Activated gamma-delta T cell treated with anti-CD3 and anti-CD28 coated beads, Interleukin-2, amount 50 U/mL, for 16 hours (primary cell): ENCODE measurements at places on chromosomes 13 and 19.

DNA sequence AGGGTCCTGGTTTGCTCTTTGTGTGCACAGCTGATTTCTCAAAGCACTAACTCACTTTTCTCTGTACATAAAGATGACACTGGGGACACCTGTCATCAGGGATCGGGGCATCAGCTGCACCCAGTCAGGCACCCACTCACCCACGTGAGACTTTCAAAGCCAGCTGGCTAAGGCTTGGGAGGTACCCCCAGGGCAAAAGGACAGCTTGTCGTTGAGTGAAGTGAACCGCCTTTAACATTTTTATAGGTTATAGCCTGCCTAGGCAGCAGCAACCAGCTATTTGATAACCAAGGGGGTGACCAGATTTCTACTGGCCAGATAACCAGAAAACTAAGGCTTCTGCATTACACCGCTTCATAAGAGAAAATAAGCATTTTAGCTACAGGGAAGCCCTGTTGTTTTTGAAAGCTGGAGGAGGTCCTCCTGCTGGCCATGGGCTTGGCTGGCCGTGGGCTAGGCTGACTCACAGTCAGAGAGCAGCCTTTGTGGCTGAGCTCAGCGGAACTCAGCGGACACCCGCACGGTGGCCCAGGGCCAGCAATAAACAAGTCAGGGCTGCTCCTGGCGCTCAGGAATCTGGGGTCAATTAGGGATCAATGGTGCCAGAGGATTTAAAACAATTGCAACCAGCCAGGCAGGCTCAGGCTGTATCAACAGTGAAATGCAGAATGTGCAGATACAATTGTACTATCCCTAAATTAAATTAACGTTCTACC, 57.1 kb downstream of the ALOX5AP start:
- DNase-seq = no peak

- no peak for DNase-seq
Observed at GRCh38 chr19:40387155-40387554, 2.8 kb downstream of the HIPK4 start.

DNA sequence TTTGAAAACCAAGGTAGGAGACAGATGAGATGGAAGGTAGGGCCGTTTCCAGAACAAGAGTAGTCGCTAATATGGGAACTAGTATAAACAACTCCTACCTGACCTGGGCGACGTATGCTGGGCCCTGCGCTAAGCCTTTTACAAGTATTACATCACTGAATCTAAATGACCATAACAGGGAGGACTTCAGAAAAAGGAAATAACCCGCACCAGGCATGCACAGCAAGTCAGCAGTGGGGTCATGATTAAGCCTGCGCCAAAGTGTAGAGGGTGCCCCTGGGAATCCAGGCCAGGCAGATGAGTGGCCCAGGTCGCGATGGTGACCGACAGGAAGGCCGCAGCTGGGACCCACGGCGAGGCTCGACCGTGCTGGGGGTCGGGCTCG, 613 bp downstream of the ATP13A1 start:
- no peak for DNase-seq

DNA sequence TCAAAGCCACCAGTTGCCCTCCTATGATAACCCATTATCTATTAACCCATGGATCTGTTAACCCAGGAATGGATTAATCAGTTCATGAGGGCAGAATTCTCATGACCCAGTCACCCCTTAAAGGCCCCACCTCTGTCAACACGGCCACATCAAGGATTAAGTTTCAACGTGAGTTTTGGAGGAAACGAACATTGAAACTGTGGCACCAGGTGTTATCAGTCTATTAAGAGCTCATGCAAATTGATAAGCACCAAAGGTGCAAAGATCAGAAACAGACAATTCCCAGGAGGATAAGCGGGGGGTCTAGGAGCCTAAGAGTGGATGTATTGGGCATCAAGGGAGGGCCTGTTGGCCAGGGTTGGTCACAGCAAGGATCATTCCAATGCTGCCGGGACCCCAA, 19.9 kb upstream of the ELAVL1 start:
- no peak for DNase-seq

DNA sequence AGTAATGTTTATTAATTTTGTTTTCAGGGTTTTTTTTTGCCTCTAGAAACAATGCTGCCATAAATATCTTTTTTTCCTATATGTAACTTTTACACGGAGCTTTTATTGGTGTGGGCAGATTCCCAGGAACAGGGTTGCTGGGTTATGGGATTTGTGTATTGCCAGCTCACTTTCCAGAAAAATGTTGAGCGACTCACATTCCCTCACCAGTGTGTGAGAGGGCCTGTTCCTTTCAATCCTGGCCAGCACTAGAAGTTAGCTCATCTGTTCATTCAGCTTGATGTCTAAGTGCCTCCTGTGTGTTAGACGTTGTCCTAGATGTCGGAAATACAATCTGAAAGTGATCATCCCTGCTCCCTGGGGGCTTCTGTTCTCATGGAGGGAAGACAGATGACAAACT, 2.6 kb downstream of the ZNF71 start:
- no peak for DNase-seq

GRCh38 chr19:35162471-35163326, 8.2 kb downstream of the FXYD5 start:
- DNase-seq = no peak

- DNase-seq = no peak
Observed at GRCh38 chr19:14385492-14385891, 4.2 kb downstream of the ADGRE5 start.

DNA sequence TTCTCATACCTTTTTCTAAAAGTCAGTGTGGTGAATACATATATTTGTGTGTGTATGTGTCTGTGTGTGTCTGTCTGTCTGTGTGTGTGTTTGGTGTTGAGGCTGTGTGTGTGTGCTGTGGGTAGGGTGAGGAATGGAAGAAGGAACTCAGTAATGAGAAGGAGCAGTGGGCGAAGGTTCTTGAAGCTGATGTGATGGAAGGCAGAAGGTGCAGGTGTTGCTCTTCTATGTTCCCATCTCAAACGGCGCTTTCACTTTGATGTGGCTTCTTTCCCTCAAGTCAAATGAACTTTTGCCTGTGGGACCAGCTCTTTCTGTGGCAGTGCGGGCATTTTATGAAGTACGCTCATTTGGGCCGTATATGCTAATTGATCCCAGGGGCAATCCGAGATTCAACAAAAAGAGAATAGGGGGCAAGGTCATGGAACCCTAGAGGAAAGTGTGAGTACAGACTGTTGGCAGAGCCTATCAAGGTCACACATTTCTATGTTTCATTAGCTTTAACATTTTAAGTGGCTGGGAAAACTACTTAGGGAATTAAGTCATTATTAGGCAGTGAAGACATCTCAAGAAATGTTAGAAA, 15.2 kb downstream of the BIVM start:
- DNase-seq = no peak

DNA sequence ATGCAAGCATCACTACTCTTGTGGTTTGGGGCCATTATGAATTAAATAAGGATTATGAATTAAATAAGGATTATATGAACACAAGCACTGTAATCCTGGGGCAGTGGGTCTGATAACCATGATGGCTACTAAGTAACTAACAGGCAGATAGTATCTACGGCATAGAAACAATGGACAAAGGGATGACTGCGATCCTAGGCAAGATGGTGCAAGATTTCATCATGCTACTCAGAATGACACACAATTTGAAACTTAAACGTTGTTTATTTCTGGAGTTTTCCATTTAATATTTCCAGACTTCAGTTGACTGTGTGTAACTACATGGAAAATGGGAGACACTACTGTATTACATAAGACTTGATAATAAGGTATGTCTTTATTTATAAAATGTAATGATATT, 15.1 kb downstream of the KCNRG start:
- no peak for DNase-seq

DNA sequence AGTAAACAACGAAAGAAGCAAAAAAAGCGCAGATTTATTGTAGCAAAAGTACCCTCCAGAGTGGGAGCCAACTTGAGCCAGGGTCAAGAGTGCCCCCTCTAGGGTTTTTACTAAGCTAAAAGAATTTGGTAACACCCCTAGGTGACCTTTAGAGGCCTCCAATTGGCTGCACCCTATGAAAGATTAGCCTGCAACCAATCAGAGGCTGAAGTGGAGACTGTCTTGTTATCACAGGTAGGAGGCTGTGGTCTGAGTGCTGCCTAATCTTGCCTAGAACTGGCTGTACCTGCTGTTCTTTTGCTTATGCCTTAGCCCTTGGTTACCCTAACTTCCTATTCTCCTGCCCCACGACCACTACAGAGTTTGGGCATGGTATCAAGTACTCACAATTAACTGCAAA, 38.3 kb downstream of the ANKRD10 start:
- no peak for DNase-seq

DNA sequence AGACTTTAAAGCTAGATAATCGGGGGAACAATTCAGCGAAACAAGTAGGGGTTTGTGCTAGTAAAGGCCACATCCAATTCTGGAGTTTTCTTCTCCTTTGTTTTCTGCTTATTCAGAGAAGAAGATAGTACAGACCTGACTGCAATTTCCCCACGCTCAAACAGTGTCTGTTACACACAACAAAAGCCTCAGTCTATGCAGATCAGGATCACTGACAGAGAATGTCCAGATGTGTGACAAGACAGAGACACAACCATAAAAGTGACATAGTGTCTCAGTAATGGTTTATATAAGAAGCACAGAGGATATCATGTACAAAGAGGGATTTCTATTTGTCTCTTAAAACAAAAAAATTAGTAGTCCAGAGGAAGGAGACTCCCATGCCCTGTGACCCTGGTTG, 70.7 kb upstream of the GTF3A start:
- no peak for DNase-seq

GRCh38 chr13:99969453-99969918, 2.1 kb downstream of the ZIC5 start:
- DNase-seq = no peak

DNA sequence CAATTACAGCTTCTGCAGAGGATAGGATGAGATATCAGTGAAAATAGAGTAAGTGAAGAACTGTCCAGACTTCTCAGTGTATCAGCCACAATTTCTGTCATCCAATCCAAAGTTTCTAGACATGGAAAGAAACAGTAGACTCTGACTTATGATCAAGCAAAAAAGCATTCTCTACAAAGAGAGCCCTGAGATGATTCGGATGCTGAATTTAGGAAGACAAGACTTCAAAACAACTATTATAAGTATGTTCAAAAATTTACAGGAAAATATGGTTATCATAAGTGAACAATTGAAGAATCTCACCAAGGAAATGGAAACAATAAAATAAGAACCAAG, 238.2 kb upstream of the IRS2 start:
- DNase-seq = no peak

DNA sequence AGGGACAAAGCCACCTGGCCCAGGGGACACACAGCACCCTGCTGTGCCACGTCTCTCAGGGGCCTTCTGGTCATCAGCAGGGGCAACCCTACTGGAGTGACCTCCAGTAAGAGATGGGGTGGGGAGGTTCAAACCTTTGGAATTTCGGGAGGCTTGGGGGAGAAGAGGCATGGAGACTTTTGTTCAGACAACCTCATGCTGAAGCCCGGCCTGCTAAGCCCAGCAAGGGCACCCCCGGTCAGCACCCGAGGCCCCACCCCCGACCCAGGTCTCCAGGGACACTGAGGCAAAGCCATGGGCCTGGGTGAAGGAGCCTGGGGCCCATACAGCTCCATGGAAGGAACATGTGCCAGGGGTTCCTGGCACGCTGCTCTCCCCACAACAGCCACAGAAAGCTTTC, 23.3 kb downstream of the ZNF787 start:
- no peak for DNase-seq

DNA sequence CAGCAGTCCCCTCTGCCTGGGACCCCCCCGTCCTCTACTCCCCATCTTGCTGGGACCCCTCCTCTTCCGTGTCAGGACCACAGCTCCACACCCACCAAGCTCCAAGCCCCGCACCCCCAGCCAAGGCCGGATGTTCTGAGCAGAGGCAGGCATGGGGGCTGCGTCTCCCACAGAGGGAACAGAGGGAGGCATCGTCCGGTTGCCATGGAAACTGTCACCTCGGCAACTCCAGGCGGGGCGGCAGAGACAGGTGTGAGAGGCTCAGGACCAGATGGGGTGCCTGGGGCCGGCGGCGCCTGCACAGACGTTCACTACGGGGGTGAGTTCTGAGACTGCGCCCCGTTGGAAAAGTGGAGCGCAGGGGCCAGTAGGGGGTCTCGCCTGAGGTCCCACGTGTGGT, 5.4 kb downstream of the RNU6-9 start:
- no peak for DNase-seq

DNA sequence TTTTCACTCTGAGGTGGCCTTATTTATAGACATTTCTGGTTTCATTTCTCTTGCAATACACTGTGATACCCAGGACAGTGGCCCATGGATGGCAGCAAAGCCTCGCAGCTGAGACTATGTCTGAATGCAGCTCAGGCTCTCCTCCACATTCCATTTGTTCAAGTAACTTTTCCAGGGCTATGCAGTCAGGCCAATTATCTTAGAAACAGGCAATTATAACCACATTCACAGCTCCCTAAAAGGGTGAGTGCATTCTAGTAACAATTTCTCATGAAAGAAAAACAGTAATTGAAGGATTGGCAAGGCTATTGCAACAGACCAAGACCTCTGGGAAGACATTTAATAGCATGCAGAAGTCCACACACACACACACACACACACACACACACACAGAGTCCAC, 264.0 kb downstream of the TBC1D4 start:
- no peak for DNase-seq

DNA sequence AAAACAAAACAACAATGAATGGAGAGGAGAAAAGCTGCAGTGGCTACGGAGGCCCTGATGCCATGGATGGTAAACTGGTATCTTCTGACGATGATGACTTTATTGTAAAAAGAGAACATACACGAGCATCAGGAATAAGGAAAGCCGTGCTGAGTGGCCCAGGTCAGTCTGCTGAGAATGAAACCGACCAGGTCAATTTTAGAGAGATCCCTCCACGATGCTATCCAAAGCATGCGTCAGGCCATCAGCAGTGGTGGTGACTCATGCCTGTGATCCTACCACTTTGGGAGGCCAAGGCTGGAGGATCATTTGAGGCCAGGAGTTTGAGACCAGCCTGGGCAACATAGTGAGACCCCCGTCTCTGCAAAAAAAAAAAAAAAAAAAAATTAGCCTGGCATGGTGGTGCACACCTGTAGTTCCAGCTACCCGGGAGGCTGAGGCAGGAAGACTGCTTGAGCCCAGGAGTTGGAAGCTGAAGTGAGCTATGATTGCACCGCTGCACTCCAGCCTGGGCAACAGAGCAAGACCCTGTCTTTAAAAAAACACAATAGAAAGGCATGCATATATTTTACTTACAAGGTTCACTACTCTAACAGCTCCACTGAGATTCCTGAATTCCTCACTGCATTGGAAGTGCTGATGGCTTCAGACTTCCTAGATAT, 62.3 kb downstream of the GADD45B start:
- DNase-seq = no peak
